SJCRH30 (cell line): ENCODE measurements at places on chromosomes 3 and 15.
A peak's percentile ranks its signal among the peaks of the same experiment; 100 is the strongest.

DNA sequence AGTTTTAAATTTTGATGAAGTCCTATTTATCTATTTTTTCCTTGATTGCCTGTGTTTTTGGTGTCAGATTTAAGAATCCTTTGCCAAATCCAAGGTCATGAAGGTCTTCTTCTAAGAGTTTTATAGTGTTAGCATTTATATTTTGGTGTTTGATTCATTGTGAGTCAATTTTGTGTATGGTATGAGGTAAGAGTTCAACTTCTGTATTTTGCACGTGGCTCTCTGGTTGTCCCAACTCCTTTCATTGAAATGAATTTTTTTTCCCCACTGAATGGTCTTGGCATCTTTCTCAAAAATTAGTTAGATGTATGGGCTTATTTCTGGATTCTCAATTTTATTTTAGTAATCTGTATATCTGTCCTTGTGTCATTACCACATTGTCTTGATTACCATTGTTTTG is 57.1 kb upstream of the STRIT1 start:
- no peak for DNase-seq

GRCh38 chr3:22296601-22297000 is 545.6 kb upstream of the ZNF385D start:
- peak; percentile 41 for DNase-seq

DNA sequence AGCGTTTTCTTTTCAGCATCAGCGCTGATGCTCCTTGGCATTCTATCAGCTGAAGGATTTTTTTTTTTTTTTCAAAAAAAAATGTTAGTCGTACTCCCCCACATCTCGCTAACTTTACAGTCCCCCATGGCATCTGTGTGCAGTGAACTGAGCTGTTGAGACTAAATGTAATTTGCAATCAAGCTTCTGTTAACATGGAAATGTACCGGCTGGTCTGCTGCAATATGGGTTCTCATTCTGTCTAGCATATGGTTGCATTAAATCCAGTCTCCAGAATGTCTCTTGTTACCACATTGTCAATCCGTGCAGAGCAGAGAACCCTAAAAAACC is 32.2 kb upstream of the TPRG1 start:
- DNase-seq: no peak

DNA sequence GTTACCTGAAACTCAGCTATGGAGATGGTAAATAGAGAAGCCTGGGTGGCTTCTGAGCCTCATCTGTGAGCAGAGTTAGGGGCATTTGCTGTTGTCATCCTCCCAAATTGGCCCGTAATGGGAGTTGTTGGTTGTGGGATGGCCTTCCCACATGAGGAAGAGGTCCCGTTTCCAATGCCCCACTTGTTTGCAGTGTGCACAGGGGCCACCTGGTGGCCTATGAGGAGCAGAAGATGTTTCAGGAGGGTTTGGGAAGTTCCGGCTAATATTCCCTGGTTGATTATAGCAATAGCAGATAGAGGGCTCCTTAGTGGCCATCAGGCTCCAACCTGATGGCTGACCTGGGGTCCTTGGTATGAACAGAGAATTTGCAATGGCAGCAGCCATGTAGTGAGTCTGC is 1546.5 kb downstream of the OTOL1 start:
- no peak for DNase-seq

DNA sequence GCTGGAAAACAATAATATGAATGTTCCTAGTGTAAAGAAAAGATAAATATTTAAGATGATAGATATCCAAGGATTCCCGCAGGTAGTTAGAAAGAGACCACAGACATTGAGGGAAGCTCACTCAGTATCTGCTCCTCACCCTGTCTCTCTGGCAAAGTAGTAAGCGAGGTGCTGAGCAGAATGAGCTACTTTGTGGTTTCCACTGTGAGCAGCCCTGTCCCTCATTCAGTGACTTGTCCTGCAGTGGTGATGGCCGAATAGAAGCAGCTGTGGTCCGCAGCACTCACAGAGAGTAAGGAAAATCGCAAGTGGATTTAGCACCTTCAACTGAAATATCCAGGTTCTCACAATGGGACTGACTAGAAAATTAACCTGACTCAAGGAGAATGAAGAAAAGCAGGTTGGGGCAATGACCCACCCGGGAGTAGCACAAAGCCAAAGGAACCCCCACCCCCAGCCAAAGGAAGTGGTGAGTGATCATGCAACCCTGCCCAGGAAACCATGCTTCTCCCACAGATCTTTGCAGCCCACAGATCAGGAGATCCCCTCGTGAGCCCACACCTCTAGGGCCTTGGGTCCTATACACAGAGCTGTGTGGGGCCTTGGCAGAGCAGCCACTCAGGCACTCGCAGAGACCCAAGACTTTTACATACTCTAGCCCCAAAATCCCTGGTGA is 21.8 kb upstream of the SLC25A38 start:
- DNase-seq: no peak

- DNase-seq: no peak
These were observed 53.7 kb downstream of the RGMA start for GRCh38 chr15:93035092-93035915.

GRCh38 chr3:197490098-197491058 is 65.4 kb downstream of the BDH1 start:
- DNase-seq: peak; percentile 81

DNA sequence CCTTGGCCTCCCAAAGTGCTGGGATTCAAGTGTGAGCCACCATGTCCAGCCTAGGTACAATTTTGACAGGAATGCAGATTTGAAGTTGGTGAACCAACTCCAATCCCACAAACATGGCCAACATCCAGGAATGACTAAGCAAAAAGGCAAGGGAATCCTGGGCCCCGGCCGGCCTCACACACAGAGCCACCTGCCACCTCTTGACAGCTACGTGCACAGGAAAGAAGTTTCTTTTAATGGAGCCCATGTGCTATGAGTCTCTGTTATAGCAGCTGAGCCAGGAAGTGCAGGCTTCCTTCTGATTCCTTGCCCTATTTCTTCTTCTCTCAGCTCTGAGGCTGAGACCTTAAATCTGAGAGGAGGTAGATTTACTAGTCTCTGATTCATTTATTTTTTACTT is 8.8 kb downstream of the TMEM40 start:
- DNase-seq: peak; percentile 69

DNA sequence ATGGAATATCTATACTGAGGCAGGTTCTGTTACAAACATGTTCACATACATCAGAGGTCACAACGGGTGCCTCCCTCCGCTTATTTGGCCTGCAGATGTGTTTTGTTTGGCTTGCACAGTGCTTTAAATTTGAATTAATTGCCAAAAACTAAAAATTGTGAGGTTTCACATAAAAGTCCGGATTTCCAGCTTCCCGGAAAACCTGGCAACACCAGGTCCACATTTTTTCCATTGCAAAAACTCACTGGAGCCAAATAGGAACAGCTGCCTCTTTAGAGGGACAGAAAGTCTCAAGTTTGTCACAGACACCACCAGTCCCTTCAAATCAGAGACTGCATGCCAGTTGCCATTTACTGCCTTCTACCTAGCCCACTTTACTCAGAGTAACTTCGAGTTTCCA is 205.9 kb upstream of the MDFIC2 start:
- DNase-seq: no peak

DNA sequence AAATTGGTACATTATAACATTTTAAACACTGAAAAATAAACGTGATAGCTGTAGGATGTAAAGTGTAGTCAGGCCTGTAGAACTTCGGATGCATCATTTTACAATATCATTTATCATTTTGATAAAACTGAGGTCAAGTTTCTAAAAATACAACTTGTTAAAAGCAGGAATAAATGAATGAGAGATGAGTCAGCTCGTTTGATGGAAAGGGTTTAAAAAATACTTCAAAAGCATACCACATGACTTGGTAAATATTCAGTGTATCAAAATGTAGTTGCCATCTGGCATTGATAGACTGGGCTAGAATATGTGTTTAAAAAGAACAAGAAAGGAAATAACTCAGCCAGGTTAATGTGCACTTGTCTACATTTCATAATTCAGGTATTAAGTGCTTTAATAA is 357.0 kb downstream of the TIGIT start:
- DNase-seq: no peak

- no peak for DNase-seq
These were observed 144.6 kb upstream of the TBL1XR1 start for GRCh38 chr3:177341736-177342419.

DNA sequence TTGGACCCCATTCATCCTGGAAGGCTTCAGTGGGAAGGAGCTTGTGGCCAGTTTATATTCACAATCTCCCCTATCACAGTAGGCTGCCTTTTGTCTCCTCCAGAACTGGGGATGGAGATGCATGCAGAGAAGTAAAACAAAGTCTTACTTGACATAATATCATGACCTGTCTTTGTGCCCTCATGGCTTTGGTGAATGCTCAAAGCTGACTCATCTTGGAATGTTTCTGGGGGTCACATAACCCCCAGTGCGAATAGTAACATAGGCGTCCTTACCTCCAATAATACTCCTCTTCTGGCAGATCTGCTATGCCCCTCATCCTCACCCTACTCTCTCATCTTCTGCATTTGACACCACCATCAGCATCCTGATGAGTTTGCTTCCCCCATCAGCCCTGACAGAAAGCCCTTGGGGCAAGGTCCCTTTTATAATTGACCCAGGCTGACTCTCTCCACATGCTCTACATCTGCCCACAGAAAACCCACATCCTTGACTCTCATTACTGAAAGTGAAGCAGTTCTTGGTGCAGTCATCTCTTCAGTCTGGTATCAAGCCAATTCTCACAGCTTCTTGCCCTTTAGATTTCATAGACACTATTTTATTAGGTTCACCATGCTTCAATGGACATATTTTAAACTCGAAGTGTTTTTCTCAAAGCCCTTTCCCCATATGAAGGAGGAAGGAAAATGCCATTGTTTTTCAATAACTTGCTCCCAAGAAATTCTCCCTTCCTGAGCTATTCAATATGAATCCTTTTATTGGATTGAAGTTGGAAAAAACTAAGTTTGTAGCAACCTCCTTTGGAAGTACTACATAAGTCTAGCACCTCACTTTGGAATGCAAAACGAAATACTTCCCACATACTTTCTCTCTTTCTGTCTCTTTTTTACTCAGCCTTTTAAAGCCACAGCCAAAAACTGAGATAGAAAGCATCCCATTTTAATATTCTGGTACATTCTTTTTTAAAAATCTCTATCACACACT is 36.6 kb downstream of the OSTN start:
- no peak for DNase-seq
